Stomach (tissue), 19 donors: ENCODE measurements at places on chromosomes 11 and 22. TPM values are rescaled to one million over a fixed set of nuclear protein-coding genes. Genes with fewer than 3 reads are reported as not detected.

Gene RAB38
- 1.0 TPM for total RNA-seq

Gene HORMAD2
- total RNA-seq: not detected

Gene CASP1
- total RNA-seq: 9.9 TPM

Gene HOATZ
- not detected for total RNA-seq

Gene ILK
- 60.0 TPM for total RNA-seq

Gene SPI1
- total RNA-seq: 2.6 TPM

Gene MYO7A
- 4.8 TPM for total RNA-seq

Gene DNAJB7
- not detected for total RNA-seq

Gene BRSK2
- total RNA-seq: 1.8 TPM

DNA sequence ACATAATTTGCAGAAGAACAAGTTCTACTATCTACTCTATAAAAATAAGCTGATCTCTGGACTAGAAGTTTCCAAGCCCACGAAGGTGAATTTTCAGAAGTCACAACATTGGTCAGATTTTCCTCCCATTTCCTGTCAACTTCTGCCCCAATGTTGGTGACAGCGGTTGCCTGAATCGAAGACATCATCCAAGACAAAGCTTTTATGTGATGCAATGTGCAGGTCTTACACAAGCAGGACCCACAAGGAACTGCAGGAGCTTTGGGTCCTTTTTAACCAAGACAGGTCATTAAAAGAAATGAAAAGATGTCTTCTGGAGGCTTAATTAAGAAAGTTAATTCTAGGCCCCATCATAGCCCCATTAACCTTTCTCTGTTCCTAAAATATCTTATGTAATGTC, 125.6 kb upstream of the BLID start:
- no peak for DNase-seq

DNA sequence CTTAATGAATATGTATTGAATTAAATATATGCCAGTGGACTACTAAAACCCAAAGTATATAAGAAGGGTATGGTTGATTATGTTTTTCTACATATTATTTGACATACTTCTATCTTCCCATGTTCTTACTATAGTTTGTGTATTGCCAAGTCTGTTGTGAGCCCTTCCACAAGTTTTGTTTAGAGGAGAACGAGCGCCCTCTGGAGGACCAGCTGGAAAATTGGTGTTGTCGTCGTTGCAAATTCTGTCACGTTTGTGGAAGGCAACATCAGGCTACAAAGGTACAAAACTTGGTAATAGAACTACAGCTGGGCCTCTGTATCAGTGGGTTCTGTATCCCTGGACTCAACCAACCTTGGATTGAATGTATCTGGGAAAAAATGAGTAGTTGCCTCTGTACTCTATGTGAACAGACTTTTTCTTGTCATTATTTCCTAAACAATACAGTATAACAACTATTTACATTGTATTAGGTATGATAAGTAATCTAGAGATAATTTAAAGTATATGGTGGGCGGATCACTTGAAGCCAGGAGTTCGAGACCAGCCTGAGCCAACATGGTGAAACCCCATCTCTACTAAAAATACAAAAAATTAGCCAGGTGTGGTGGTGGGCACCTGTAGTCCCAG, 38.7 kb upstream of the TTC36 start:
- DNase-seq: peak; percentile 94

- no peak for DNase-seq
Observed at GRCh38 chr11:46327829-46328228, 19.4 kb upstream of the DGKZ start.

DNA sequence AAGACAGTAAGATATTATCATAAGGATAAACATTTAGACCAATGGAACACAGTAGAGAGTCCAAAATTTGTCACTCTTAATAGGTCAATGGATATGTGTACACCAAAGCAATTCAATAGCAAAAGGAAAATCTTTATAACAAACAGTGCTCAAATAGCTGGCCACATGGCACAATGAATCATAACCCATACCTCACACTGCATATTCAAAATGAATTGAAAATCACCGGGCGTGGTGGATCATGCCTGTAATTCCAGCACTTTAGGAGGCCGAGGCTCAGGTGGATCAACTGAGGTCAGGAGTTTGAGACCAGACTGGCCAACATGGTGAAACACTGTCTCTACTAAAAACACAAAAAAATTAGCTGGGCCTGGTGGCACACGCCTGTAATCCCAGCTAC, 8.4 kb downstream of the SNX32 start:
- DNase-seq: no peak

GRCh38 chr11:69797156-69797555, 22.0 kb upstream of the FGF4 start:
- DNase-seq: no peak

DNA sequence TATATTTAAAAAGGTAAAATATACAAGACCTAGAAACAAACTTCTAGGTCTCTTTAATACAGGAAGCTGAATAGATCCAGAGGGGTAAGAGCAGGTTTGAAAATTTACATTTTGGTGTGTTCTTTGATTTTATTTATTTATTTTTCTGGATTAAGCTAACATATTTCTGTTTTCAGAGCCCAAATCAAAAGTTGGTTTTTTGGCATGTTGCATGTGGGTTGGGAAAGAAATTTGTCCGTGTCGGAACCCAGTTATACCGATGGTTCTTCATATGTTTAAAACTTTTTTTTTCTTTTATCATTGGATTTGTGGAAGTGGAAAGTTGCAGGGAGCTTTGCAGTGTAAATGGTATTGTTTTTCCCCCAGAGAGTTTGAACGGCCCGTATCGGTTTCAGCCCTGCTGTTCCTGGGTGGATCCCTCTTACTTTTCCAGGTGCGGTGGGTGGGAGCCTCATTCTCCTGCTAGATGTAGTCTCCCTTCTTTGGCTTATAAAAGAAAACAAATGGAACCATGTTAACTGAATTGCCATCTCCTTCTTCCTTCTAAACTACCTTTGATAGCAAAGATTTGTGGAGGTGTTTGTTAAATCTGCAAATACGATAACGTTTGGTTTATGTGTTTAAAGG, 746 bp downstream of the CTNND1 start:
- DNase-seq: no peak

DNA sequence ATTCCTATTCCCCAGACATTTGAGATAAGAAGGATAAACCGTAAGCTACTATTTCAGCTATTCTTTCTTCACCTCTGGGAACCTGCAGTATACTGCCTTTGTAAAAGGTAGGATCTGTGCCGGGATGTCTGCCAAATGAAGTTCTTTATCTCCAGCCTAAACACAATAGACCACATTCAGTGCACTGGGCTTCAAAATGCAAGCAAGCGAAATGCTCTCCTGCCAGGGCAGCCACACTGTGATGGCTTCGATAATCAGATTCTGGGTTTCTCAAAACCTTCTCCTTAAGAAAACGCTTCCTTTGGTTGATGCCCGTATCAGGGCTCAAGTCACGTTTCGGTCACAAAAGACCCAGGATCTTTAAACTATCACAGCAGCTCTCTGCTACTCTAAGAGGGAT, 299.5 kb upstream of the B3GAT1 start:
- no peak for DNase-seq

- peak; percentile 32 for DNase-seq
Observed at GRCh38 chr11:36790526-36790925, 192.5 kb upstream of the RAG2 start.

- DNase-seq: no peak
Observed at GRCh38 chr11:27896096-27896495, 195.8 kb upstream of the BDNF start.

GRCh38 chr11:14742849-14743559, 99.4 kb downstream of the PDE3B start:
- DNase-seq: no peak

DNA sequence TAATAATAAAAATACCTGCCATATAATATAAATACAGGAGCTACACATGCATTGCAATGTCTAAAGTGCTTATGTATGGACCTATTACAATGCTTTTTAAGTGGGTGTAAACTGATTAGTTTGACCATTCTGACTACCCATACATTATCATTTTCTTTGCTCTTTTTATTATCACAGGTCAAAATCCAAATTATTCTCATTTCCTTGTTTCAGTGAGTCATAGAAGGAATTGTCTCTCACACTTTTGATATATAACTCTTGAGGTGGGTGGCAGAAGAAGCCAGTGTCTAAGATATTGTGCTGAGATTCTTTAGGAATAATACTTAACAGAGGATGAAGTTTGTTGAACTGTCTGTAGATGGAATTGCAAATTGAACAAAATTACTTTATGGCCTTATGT, 35.6 kb downstream of the GAS2 start:
- no peak for DNase-seq

DNA sequence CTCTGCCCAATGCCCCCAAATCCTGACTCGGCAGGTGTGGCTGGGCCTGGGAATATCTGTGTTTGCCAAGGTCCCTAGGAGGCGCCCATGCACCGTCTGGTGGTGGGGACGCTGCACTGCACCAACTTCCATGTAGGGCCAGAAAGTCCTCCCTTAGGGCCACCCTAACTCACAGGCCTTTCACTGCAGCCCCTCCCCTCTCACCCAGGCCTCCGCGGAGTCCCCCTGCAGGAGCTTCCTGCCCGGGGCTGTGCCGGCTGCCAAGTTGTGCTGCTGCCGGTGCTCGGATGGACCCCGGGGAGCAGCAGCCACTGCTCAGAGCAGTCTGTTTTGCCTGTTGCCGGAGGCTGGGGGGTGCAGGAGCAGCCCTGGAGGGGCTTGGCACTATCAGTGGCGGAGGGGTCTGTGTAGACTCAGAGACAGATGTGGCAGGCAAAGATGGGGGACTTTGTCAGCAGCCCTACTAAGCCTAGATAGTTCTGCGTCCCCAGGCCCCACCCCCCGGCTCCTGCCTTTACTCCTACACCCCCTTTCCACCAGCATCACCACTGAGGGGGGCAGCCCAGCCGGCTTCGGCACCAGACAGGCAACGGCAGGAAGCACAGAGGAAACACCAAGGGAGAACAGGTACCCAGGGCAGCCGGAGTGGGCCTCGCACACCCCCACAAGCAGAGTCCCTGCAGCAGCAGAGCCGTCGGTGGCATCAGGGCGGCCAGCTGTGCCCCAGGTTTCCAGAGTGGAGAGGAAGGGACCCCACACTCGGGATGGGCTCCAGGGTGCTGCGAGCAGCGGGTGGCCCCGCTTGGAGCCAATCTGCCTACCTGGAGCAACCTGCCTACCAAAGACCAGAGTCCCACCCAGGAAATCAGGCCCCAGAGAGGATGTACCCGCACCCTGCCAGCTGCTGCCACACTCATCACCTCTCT, 124.3 kb downstream of the TRIM29 start:
- DNase-seq: peak; percentile 73

GRCh38 chr11:130006929-130007328, 4.3 kb upstream of the PRDM10 start:
- DNase-seq: no peak

DNA sequence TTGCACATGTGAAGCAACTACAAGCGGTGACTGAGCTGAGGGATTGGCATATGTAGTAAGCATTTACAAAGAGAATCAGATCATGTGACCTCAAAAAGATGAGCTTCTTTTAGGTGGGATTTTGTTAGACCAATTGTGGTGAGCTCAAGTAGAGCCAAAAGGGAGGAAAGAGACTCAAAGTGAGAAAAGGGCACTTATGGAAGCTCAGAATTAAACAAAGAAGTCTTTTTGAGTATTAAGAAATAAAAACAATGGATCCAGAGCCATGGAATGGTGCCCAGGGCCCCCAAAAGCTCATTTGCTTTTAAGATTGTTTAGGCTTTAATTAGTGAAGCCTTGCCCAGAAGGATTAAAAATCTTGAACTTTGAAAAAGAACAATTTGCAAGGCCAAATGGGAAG, 246.7 kb upstream of the MPPED2 start:
- no peak for DNase-seq

DNA sequence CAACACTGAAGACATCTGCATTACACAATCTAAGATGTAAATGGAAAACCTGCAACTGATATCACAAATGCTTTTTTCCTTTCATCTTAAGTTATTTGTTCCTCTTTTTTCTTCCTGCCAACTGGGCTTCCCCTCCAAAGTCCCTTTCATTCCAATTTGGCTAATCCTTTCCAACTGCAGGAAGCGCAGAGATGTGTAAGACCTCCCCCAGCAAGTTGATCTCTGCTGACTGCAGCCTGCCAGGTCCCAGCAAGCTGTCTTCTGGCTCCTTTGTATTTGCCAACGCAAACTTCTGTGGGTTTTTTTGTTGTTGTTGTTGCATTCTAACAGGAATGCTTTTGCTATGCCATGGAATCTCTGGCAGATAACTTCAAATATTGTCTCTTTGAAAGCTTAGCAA, 38.5 kb upstream of the LRRC4C start:
- DNase-seq: peak; percentile 7

GRCh38 chr22:39534092-39534506, 1.6 kb upstream of the RPS19BP1 start:
- no peak for DNase-seq

GRCh38 chr22:30855266-30855665, 113.3 kb downstream of the MORC2 start:
- DNase-seq: no peak

- DNase-seq: peak; percentile 80
Observed at GRCh38 chr11:69114811-69115523, 40.8 kb upstream of the SMIM38 start.

DNA sequence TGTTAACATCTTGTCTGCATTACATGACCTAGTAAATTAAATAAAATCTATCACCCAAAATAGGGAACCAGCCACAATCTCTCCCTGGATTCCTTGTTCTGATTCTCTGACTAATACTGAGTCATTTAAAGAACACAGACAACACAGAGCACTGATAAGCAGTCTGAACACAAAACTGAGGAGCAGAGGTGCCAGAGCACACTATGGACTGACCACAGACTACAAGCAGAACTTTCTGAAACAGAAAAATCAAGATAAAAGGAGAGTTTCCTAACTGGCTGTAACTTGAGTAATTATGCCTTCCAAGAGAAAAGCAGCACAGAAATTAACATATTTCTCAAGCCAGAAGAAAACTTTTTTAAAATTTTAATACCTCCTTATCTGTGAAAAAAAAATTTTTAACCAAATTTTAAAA, 128.8 kb downstream of the SGSM3 start:
- DNase-seq: peak; percentile 41

- DNase-seq: peak; percentile 22
Observed at GRCh38 chr11:45147891-45148675, 1.6 kb downstream of the PRDM11 start.

DNA sequence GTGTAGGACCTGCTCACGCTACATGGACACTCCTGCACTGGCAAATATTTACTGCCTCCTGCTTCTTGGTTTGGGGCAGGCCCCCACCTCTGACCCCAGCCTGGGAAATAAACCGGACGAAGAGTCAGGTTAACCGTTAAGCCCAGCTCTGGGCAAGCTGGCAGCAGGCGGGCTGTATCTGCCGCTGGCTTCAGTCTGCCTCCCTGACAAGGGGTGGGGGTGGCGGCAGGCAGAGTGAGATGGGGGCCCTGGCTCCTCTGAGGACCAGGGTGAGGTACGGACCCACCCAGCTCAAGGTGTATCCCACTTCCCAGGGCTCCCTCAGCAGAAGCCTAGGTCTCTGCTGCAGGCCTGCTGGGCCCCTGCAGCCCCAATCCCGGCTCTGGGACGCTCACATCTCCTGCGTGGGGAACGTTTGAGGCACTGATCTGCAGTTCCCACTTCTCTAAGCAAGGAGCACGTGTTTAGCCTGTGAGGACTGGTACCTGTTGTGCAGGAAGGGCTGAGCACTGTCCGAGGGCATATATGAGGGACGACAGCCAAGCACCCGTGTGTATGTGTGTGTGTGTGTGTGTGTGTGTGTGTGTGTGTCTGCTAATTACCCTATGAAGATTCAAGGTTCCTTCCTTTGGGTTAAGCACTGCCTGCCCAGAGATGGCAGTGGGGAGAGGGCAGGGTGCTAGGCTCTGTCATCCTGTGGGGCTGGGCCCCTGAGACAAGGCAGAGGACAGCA, 1.1 kb upstream of the LRRC75B start:
- no peak for DNase-seq
